NCI-H510A treated with DMSO at 0.1 percent for 48 hours (cell line): ENCODE measurements at places on chromosomes 2 and 18.

DNA sequence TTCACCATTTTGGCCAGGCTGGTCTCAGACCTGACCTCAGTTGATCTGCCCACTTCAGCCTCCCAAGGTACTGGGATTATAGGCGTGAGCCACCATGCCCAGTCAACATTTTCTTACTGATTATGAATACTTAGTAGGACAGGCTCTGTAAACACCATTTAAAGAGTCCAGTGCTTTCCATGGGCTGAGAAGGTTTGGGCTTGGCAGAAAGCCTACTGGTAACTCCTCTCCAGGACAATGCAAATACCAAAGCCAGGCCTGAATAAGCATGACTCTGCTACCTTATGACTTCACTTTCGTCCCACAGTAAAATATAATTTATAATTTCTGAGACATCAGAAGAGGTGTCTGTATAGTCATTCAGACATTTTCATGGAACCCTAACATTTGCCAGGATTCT, 60.2 kb upstream of the FAM117B start:
- no peak for DNase-seq

DNA sequence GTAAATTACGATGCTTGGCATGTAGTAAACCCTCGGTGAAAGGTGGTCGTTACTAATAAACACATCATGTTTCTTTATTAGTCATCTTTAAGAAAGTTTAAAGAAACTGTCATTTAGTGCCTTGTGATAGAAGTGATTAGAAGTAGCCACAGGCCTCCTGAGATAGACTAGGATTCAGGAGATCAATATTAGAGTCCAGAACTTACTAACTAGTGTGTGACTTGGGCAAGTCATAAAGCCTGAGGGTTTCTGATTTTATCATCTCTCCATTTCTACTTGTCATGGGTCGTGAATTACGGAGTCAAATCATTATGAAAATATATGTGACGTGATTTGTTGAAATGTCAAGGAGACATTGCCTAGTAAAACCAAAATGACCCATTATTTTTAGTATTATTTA, 6.7 kb downstream of the RPE start:
- DNase-seq = no peak

DNA sequence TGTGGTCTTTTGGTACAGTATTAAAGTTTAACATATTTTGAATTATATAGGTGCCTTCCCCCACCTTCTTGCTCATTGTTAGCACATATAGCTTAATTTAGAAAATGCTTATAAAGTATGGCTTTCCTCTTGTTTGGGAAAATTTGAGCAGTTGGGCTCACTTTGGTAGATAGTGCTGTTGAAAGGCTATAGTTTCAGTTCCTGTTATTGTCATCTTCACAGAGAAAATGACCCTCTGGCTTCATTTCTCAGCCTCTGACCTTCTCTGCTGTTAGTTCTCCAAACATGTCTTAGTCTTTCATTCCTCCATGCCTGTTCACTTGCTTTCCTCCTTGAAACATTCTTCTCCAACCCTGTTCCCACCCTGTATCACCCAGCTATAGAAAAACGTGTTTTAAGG, 200.6 kb downstream of the WDR7 start:
- no peak for DNase-seq

- DNase-seq = no peak
These were observed 238.0 kb downstream of the PTPRM start for GRCh38 chr18:7805096-7805495.

DNA sequence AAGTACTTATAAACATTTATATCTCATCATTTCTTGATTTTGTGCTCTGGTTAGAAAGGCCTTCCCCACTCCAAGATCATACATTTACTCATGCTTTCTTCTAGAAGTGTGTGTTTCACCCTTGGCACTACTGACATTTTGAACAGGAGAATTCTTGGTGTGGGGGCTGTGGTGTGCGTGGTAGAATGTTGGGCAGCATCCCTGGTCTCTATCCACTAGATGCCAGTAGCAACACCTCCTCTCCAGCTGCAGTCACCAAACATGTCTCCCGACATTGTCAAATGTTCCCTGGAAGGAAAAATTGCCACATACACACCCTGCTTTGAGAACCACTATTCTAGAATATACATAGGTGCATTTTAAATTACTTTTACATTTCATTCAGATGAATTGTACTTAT, 8.7 kb upstream of the TGIF1 start:
- peak; percentile 24 for DNase-seq

- no peak for DNase-seq
These were observed 74.9 kb upstream of the APCDD1 start for GRCh38 chr18:10379522-10379921.

DNA sequence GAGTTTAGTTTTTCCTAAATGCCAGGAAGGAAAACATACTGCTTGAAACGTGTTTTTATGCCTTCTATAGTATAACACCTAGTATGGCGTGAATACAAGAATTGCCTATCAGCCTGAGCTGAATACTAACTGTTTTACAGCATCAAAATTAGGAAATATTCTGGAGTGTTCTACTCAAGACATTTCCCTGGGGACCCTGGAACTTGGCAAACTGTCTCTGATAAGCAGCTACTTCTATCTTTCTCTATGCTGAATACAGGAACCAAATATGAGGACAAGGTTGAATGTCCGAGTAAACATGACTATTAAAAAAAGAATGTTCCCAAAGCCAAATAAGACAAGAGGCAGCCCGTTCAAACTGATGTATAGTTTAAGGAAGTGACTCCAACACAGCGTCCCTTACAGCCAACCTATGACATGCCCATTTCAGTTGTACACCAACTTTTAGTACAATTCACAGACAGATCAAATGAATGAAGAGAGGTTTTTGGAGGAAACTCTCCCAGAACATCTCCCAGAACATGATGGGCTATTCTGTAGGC, 951.3 kb upstream of the ACVR2A start:
- no peak for DNase-seq

DNA sequence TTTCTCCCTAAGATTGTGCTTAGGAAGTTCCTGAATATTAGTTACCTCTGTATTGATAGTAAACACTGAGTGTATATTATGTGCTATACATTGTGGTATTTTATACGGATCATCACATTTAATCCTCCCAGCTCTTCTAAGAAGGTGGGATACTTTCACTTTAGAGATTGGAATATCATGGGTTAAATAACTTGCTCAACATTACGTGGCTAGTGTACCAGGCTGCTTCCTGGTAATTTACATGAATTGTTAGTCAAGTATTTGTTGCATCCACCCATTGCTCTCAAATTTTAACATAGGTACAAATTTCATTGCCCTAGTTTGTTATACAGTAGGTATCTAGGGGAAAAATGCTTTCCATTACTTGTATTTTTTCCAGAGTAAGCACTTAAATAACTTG, 21.4 kb downstream of the FAM98A start:
- no peak for DNase-seq

- DNase-seq = no peak
These were observed 112.2 kb upstream of the NABP1 start for GRCh38 chr2:191565647-191566198.

- no peak for DNase-seq
These were observed 168.2 kb downstream of the DPP10 start for GRCh38 chr2:114610677-114611076.

GRCh38 chr2:40369267-40370006, 82.5 kb downstream of the SLC8A1 start:
- DNase-seq = no peak
